ENCODE measurements at places on chromosomes 7 and 10. TPM values are rescaled to one million over a fixed set of nuclear protein-coding genes. Genes with fewer than 3 reads are reported as not detected.
A peak's percentile ranks its signal among the peaks of the same experiment; 100 is the strongest.

- H3K27me3 ChIP-seq = no peaks in the 10 kb centered on the region
- DNase-seq = no peak
- H3K4me1 ChIP-seq = no peaks in the 10 kb centered on the region
- H3K27ac ChIP-seq = no peak overlapping the region
- H3K36me3 ChIP-seq = no peaks in the 10 kb centered on the region
- H3K4me3 ChIP-seq = no peak overlapping the region
Measured at GRCh38 chr7:41007351-41007751, 695.5 kb downstream of the INHBA start.

- no peaks in the 10 kb centered on the region for H3K36me3 ChIP-seq
- no peaks in the 10 kb centered on the region for H3K27me3 ChIP-seq
- no peak overlapping the region for H3K27ac ChIP-seq
Measured at GRCh38 chr7:18287482-18287881, 208.1 kb upstream of the HDAC9 start.

DNA sequence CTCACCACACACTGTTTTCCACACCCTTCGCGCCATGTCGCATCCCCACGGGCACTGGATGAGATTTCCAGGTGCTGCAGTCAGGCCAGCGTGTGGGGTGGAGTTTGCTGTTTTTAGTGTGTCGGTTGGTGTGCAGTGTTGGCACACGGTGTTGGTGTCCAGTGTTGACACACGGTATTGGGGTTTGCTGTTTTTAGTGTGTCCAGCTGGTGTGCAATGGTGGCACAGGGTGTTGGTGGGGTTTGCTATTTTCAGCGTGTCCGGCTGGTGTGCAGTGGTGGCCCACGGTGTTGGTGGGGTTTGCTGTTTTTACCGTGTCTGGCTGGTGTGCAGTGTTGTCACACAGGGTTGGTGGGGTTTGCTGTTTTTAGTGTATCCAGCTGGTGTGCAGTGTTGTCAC lies 20.1 kb upstream of the PRKAR1B start:
- DNase-seq = no peak
- H3K27me3 ChIP-seq = no peaks in the 10 kb centered on the region
- H3K4me3 ChIP-seq = no peak overlapping the region
- H3K27ac ChIP-seq = no peak overlapping the region
- H3K4me1 ChIP-seq = peaks cover 19% of the 10 kb centered on the region

DNA sequence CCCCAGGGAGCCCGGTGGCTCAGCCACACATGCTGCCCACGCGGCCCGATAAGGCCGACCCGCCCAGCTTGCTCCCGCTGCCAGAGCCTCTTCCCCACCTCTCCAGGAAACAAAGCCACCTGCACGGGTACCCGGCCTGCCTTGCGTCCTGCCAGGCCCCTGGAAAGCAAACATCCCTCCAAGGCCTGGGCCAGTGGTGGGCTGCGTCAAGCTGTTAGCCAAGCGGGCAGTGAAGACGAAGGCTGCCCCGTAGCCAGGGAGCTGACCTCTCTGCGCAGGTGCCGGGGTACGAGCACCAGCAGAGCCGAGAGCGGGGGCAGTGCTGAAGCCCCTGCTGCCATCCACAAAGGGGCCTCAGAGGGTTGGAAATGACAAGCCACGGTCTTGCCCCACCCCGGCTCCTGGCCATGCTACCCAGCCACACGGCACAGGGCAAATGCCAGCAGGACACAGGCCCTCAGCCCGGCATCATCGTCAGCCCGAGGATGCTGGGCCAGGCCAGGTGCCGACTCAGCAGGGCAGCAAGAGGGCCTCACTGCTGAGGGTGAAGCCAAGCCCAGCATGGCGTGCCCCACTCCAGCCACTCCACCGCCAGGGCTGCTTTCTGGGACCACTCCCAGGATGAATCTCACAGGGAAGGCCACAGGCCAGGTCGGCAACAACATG lies 140.0 kb downstream of the PTPRN2 start:
- peak; percentile 83 for DNase-seq
- no peaks in the 10 kb centered on the region for H3K27me3 ChIP-seq
- no peaks in the 10 kb centered on the region for H3K4me1 ChIP-seq
- no peak overlapping the region for H3K27ac ChIP-seq

DNA sequence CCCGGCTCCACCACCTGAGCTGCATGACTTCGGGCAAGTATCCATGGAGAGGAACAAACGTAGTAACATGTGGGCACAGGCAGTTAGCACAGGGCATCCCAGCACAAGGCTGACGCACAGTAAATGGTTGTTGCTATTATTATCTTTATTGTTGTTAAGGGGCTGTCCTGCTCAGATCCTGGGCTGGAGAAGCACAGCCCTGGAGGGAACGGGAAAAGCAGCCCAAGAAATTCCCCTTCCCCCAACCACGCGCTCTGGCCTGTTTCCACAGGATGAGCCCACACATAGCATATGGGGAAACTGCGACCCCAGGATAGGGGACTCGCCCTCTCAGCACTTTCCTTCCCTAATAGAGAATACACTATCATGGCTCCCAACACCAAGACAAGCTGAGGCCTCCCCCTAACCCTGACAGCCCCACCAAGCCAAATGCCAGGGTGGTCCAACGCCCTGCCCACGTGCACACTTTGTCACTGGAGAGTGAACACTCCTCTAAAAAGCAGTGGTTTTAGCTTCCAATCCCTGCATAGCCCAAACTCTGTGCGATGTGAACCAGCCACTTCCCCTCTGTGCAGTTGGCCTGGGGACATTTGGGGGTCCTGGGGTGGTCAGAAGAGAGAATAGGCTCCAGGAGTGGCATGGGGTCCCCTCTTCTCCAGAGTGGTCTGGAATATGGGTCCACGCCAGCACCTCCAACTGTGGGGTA lies 11.0 kb downstream of the PSD start:
- no peak for DNase-seq
- H3K27me3 ChIP-seq = peaks cover 14% of the 10 kb centered on the region
- peaks cover 36% of the 10 kb centered on the region for H3K4me1 ChIP-seq
- H3K4me3 ChIP-seq = no peak overlapping the region
- H3K27ac ChIP-seq = no peak overlapping the region

DNA sequence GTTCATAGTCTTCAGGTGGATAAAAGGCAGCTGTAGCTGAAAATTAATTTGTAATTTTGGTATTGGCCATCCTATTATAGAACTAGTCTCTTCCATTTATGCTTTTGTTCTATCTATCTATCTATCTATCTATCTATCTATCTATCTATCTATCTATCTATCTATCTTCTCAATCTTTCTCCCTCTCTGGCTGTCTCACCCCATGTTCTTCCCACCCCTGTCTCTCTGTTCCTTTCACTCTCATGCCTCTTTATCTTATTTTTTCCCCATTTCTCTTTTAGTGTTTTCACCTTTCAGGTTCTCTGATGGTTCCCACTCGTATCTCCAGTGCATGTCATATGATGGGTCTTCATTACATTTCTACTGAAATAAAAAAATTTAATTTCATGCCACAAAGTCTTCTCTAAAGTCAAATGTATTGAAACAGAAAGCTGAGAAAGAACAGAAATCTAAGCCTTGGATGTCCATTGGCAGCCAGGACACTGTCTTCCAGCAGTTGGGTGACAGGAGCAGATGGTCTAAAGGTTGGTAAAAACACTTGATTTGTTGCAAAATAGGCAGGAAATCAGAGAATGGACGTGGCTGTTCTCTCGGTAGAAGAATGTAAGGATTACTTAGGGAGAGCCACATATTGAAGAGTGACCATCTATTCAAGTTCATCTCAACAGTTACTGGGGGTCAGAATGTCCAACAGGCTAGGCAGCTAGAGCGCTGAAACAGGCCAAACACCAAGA lies 127.0 kb downstream of the RELN start:
- H3K27me3 ChIP-seq = no peaks in the 10 kb centered on the region
- H3K36me3 ChIP-seq = no peaks in the 10 kb centered on the region
- no peak overlapping the region for H3K27ac ChIP-seq
- H3K4me3 ChIP-seq = no peak overlapping the region

DNA sequence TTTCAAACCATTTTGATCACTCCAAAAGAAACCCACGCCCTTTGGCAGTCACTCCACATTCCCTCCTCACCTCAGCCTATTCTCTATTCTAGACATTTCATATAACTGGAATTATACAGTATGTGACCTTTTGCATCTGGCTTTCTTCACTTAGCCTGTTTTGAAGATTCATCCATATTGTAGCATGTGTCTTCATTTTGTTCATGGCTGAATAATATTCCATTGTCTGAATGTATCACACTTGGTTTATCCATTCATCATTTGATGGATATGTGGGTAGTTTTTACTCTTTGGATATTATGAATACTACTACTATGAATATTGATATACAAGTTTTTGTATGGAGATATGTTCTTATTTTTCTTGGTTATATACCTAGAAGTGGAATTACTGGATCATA lies 3.5 kb upstream of the OTUD1 start:
- H3K27ac ChIP-seq = no peak overlapping the region
- H3K27me3 ChIP-seq = no peaks in the 10 kb centered on the region
- no peak for DNase-seq
- H3K4me3 ChIP-seq = no peak overlapping the region
- no peaks in the 10 kb centered on the region for H3K36me3 ChIP-seq

GRCh38 chr10:114319406-114320248 lies 80.6 kb downstream of the VWA2 start:
- H3K27me3 ChIP-seq = no peaks in the 10 kb centered on the region
- no peak overlapping the region for H3K27ac ChIP-seq
- H3K4me3 ChIP-seq = no peak overlapping the region
- H3K4me1 ChIP-seq = no peaks in the 10 kb centered on the region
- no peak for DNase-seq
- no peaks in the 10 kb centered on the region for H3K36me3 ChIP-seq

DNA sequence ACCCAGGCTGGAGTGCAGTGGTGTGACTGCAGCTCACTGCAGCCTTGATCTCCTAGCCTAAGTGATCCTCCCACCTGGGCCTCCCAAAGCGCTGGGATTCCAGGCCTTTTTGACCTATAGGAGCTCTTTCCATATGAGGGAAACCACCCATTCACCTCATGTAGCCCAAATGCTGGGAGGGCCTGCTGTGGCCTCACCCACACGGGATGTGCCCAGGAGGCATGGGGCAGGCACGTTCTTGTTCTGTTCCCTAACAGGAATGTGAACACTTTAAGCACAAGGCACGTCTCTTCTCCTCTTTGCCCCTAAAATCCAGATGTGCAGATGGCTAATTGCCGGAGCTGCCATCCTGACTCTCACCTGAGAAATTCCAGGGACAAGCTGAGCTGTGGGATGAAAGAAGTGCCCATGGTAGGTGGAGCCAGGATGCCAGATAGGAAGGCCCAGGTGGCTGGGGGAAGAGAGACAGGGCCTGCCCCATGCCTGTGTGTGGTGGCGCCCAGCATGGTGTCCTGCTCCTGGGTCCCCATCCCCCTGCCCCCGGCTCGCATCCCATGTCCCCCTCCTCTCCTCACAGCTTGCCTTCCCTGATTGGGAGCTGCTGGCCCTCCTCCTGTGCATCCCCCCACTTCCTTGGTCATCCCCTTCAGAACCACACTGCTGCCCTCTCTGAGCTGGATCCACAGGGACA lies 17.3 kb downstream of the CAMK2B start:
- no peaks in the 10 kb centered on the region for H3K27me3 ChIP-seq
- DNase-seq = peak; percentile 22
- H3K27ac ChIP-seq = no peak overlapping the region
- H3K36me3 ChIP-seq = no peaks in the 10 kb centered on the region
- no peak overlapping the region for H3K4me3 ChIP-seq

DNA sequence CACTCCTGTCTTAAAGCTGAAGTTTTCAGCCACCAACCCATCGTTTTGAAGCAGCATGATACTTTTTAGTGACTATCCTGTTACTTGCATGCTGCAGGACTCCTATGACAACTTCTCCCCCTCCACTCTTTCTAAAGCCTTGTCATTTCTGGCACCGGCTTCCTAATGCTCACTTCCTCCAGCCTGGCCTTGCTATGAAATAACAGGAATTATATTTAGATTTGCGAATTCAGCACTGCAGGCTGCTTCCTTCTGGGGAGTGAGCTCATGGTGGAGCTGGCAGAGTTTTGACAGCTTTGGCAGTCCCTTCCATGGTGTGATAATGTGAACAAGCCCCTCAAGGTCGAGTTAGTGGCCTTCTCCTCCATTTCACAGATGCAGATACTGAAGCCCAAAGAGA lies 13.4 kb downstream of the BLNK start:
- H3K36me3 ChIP-seq = no peaks in the 10 kb centered on the region
- H3K27ac ChIP-seq = peak overlapping the region; percentile 41
- H3K27me3 ChIP-seq = no peaks in the 10 kb centered on the region
- peaks cover 7% of the 10 kb centered on the region for H3K4me1 ChIP-seq
- DNase-seq = peak; percentile 64
- no peak overlapping the region for H3K4me3 ChIP-seq

DNA sequence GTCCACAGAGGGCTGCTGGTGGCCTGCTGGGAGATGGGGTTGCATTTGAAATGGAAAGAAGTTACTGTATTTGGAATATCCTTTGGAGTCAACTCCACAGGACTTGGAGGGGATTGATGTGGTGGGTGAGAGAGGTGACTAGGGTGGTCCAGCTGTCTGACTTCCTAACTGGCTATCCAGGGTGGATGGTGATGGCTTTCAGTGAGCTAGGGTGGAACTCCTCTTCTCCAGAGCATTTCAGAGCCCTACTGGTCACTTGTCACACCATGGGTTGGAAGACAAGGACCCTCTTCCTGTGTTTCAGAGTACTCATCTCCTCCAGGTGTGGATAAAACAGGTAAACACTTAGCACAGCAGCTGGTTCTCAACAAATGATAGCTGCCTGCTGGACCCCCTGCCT lies 3.3 kb upstream of the ADAMTS14 start:
- no peak for DNase-seq
- no peaks in the 10 kb centered on the region for H3K36me3 ChIP-seq
- peaks cover 36% of the 10 kb centered on the region for H3K27me3 ChIP-seq
- no peak overlapping the region for H3K4me3 ChIP-seq
- no peak overlapping the region for H3K27ac ChIP-seq
- H3K4me1 ChIP-seq = peaks cover 6% of the 10 kb centered on the region

GRCh38 chr10:129056734-129057689 lies 410.0 kb upstream of the MGMT start:
- H3K4me1 ChIP-seq = no peaks in the 10 kb centered on the region
- no peak overlapping the region for H3K4me3 ChIP-seq
- no peak for DNase-seq
- H3K27ac ChIP-seq = no peak overlapping the region

Gene FAM20C
- 89.8 TPM for total RNA-seq

Gene FZD8
- 1.2 TPM for total RNA-seq

Gene LRRD1
- 1.8 TPM for total RNA-seq

Gene ZNHIT1
- 61.3 TPM for total RNA-seq

Gene DPYSL4
- not detected for total RNA-seq

Gene KCND2
- total RNA-seq = not detected

Gene HEPACAM2
- 4.1 TPM for total RNA-seq

Data from stomach (tissue), 19 donors.